ENCODE measurements at places on chromosomes 3 and 15.

DNA sequence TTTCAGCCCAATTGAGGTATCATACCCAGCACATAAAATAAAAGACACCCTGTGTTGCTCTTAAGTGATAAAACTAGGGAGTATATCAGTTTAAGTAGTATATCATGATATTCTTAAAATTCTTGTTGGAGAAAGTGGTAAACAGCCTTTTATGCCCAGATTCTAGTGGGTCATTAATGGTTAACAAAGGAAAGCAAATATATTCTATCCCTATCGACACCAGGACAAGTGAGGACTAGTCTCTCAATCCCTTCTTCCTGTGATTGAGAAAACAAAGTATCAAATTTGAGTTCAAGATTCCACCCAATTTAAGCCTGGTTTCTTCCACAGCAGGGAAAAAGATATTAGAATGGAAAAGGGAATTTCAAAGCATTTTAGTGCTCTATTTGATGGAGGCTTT, 142.4 kb upstream of the IL12A start:
- DNase-seq: no peak

DNA sequence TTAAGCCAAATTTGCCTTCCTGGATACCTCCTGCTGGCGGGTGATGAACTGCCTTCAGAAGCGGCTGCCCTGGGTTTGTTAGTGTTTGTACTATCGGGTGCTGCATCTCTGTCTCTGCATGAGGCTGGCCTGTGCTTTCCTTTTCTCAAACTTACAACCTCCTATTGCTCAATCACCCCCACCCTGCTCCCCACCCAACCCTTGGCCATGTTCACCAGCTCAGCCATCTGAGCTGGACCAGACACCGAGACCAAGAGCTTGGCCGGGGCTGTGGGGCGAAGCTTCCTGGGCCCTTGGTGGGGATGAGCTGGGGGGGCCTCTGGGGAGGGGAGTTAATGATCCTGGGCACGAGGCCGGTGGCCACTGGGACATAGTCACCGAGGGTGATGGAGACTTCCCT, 16.8 kb upstream of the FBLN2 start:
- DNase-seq: no peak

GRCh38 chr3:23052620-23053019, 150.5 kb upstream of the UBE2E2 start:
- no peak for DNase-seq

DNA sequence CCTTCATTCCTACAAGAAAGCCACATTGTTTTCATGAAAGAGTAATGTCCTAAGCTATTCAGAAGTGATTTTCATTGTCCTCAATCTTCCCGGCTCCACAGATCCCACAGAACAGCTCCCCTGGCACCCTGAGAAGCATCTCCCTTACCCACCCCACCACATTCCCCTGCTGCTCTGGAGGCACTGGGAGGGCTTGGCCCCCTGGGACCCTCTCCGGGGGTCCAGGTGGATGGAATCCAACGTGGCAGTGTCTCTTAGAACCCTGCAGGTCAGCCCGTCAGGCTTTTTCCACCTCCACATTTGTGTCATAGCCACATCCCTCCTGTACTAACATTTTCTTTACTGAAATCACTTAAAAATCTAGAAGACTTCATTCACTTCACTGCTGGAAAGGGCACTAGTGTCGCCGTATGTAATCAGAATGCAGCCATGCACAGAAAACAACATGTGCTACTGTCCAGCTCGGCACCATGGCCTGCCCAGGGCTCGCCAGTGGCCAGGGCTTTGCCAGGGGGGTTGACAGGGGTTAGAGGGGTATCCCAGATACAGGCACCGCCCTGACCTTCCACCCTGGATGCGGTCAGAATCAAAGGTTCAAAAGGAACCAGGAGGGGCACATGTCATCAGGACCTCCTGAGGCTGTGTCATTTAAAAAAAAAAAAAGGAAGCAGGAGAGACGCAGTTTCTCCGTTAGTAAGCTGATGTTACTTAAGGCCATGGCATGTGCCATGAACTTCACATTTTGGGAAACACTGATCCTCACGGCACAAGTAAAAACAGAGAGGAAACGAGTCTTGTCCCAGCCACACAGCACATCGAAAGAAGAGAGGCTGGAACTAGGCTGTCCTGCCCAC, 106.3 kb downstream of the LSM3 start:
- no peak for DNase-seq

- DNase-seq: no peak
Observed at GRCh38 chr3:94026623-94027022, 1.8 kb downstream of the STX19 start.

- no peak for DNase-seq
Observed at GRCh38 chr15:77608774-77609173, 23.9 kb downstream of the LINGO1 start.

- no peak for DNase-seq
Observed at GRCh38 chr3:150169330-150169940, 198.7 kb upstream of the PFN2 start.

DNA sequence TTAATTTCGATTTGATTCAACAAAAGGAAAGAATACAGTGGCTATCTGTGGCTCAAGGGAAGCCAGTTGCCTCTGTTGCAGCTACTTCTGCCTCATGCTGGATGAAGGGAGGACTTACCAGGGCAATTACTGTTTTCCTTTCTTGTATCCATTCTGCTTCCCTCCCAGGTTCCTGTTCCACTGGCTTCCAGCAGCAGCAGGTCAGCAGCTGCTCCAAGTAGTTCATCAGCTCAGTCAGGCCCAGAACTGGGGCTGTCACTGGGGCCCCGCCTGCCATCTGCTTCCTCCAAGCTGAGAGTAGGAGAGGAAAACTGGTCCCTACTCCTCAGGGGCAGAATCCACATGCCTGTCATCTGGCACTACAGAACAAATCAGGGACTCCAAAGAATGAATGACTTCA, 48.6 kb upstream of the ULK4 start:
- DNase-seq: no peak

- no peak for DNase-seq
Observed at GRCh38 chr3:115836944-115837343, 213.6 kb downstream of the GAP43 start.

GRCh38 chr3:26799679-26800317, 177.2 kb downstream of the LRRC3B start:
- DNase-seq: no peak

DNA sequence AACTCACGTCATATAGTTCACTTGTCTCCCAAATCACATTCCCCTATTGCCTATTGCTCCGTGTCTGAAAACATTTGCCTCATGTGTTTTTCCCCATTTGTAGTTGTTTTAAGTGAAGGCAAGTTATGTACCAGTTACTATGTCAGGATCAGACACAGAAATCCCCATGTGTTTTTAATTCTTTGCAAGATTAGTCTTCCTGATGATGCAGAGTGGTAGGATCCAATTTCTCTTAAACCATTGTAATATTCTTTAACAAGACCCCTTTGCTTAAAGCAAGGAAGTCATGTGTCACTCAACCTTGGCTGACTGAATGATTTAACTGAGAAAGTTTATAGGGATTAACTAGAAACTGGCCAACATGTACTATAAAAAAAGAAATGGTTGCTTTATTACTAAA, 164.4 kb downstream of the OPA1 start:
- no peak for DNase-seq

DNA sequence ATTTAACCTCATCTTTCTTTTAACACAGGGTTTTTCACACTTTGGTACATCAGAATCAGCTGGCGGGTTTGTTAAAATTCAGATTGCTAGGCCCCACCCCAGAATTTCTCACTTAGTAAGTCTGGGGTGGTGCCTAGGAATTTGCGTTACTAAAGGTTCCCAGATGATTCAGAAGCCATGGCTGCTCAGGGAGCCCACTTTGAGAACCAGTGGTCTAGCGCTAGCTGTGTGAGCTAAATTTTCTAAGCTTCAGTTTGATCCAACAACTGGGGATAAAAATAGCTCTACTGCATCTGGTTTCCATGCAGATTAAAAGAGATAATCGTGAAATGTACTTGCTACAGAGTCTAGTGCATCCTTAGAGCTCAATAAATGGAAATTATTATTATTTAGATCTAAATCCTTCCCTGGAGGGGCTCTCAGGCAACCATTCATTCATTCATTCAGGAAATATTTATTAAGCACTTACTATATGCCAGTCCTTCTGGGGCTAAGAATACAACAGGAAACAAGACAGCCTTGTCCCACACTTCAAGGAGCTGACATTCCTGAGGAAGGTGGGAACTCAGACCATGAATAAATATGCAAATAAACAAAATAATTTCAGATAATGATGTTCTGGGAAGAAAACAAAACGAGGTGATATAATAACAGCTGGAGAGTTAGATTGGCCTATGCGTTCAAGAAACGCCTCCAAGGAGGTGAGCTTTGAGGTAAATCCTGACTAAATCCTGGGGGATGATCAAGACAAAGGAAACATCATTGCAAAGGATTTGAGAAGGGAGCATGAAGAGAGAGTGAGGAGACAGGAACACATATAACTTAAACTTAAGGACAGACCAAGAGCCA, 3.9 kb upstream of the CIDEC start:
- peak; percentile 55 for DNase-seq

DNA sequence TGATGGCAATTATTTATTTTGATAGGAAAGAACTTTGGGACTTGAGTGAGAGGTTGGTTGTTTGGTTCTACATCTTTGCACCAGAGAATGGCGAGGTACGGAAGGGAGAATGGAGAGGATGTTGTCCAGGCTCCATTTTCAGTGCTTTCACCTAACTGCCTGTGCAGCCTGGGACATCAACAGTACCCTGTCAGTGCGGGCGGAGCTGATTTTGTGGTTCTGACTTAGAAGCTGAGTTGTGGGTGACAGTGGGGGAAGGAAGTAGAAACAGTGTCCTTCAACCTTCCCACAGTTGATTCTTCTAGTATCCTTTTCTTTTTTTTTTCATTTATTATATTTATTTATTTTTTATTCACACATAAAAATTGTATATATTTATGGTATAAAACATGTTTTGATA, 95.3 kb downstream of the TIGIT start:
- DNase-seq: no peak

GRCh38 chr15:99545605-99546004, 20.2 kb upstream of the MEF2A start:
- DNase-seq: no peak

GRCh38 chr3:153972862-153973261, 148.3 kb upstream of the ARHGEF26 start:
- no peak for DNase-seq

DNA sequence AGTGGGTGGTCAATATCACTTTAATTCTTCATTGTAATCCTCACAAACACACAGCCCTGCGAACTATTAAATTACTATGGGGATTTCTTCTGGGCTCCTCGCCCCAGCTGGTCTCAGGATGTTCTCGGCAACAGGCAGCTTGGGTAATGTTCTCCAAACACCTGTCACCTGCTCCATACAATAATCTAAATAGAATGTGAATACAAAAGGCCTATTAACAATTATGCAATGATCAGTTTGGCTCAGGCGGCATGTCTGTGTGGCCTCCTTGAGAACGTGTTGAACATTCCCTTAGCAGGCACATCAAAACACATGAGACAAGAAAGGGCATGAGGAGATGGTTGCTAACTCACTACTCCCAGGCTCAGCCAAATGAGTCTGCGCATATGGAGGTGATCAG, 158.6 kb upstream of the KBTBD8 start:
- no peak for DNase-seq

- no peak for DNase-seq
Observed at GRCh38 chr3:139329364-139329850, 14.4 kb upstream of the MRPS22 start.

Measured in skeletal muscle cell (primary cell).